ENCODE measurements at places on chromosomes 12 and 14.

DNA sequence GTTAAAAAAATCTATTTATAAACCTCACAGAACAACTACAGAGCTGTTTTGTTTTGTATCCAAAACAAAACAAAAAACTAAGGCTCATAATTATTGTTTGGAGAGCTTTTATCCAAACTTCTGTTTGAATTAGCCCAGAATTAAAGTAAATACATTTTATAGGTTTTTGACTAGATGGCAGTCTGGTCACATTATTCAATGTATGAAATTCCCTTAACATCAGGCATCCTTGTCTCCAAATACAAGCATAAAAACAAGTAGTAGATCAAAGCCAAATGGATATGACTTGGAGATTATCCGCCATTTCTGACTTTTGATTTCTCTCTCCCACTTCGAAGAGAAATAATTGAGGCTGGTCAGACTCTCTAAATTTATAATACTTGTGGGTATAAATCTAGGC, 63.5 kb downstream of the SLC38A1 start:
- no peak for DNase-seq

GRCh38 chr12:122489038-122489437, 11.7 kb downstream of the ZCCHC8 start:
- DNase-seq, result no peak

GRCh38 chr14:71628433-71628832, 303.8 kb upstream of the RGS6 start:
- DNase-seq, result no peak

DNA sequence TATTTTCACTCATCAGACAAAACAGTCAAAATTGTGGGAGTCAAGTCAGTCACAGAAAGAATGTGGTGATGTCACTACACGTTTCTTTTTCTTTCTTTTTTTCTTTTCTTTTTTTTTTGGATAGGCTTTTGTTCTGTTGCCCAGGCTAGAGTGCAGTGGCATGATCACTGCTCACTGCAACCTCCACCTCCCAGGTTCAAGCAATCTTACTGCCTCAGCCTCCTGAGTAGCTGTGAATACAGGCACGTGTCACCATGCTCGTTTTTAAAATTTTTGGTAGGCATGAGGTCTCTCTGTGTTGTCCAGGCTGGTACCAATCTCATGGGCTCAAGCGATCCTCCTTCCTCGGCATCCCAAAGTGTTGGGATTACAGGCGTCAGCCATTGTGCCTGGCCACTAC, 2.3 kb downstream of the CLECL1 start:
- DNase-seq, result no peak

- DNase-seq, result no peak
Measured at GRCh38 chr12:94276725-94277124, 128.3 kb downstream of the PLXNC1 start.

GRCh38 chr12:96623656-96624217, 134.4 kb downstream of the CFAP54 start:
- DNase-seq, result no peak

GRCh38 chr14:51972566-51972965, 16.8 kb upstream of the RTRAF start:
- no peak for DNase-seq

GRCh38 chr12:59937148-59937547, 341.3 kb downstream of the SLC16A7 start:
- no peak for DNase-seq

DNA sequence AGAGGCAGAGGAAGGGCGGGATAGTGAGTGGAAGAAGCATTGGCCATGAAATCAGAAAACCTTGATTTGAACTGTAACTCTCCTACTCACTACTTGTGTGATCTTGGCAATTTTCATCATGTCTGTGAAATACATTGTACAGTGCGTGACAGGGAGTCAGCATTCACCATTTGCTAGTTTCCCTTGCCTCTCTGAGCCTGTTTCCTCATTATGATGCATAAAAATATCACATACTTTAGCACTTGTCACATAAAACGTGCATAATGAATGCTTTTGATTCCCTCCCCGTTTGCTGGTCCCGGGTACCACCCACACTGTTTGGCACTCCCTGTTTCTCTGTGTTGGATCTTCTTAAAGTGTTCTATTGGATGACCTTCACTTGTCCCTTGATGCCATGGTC, 101.1 kb upstream of the FRMD6 start:
- DNase-seq, result no peak

DNA sequence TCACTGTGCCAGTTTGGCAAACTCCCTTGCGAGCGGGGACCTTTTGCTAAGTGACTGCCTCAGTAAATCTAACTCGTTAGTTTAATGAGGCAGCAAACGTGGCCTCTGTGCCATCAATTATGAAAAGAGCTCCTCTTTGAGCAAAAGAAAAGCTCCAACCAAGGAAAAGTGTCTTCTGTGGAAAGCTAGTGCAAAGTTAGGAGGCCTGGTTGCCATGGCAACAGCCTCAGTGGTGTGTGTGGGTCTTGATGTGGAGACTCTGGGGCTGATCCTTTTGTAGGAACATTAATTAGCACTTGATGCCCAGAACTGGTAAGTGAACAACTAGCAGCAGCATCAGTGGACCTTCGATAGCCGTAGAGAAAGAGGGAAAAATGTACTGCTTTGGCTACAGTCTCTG, 145.7 kb downstream of the CHST11 start:
- no peak for DNase-seq

DNA sequence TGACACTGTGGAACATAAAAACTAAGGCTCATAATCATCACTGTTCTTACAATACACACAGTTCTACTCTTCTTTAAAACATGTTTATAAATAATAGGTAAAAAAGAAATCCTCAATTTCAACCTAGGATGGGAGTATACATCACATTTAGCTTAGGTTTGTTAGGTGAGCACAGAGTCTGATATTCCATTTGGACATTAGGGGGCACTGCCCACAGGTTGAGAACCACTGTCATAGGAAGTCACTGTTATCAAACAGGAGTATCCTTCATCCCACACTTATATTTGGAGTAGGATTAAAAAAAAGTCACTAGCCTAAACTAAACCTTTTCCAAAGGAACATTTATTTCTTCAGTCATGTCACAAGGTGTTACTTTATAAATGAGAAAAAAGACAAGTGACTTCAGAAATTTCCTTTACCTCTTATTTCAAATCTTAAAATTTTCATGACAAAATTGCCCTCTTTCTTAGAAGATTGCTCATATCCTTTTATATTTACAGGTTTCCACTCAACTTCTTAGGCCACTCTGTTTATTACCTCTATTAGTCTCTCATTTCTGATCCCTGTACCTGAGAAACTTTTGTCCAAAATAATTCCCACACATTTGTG, 240.6 kb downstream of the CPNE8 start:
- peak; percentile 9 for DNase-seq

DNA sequence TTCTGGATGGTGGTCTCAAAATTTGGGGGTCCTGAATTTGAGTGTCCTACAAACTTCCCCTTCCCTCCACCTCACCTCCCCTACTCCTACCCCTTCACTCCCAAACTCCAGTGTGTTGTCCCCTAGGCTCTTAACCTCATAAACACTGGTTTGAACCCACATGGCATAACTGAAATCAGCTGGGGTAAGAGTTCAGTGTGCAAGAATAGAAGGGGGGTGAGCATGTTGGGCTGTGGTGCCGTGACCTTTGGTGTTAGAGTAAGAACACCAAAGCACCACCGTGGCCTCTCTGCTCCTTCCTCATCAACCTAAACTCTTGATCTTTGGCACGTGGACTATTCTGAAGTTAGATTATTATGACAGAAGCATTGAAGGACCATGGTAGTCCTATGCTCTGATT, 11.0 kb downstream of the PCBP2 start:
- no peak for DNase-seq

DNA sequence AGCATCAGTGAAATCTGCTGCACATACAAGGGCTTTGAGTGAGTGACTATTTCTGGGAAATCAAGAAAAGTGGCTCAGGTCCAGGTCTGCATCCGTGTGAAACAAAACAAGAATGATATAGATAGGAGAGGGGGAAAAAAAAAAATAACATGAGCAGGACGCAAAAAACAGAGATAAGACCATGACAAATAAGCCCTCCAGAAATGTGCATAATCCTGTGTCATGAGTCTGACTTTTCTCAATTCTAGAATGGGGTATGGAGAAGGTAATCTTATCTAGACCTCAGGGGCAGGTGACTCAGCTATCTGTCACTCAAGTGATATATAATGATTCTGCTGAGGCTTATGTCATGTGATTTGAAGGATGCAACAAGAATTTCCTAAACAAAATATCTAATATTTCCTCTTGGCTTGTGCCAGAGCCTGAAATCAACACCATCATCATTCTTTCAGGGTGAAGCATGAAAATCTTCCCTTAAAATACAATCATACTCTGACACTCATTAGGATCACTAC, 250.0 kb downstream of the PHLDA1 start:
- DNase-seq, result no peak

GRCh38 chr14:53350429-53350828, 197.3 kb upstream of the DDHD1 start:
- no peak for DNase-seq

DNA sequence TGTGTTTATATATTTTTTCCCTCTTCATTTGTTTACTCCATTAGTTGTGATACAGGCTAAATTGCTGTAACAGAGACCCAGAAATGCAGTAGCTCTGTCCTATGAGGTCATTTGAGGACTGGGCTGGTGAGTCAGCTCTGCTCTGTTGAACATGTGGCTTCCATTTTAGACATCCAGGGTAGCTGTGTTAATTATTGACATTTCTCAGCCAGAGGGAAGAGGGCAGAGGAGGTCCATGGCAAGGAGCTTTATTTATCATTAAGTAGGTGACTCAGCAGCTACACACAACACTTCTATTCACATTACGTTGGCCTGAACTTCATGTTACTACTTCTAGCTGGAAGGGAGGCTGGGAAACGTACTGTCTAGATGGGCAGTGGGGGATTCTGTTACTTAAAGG, 85.4 kb downstream of the PTCSC3 start:
- DNase-seq, result no peak

DNA sequence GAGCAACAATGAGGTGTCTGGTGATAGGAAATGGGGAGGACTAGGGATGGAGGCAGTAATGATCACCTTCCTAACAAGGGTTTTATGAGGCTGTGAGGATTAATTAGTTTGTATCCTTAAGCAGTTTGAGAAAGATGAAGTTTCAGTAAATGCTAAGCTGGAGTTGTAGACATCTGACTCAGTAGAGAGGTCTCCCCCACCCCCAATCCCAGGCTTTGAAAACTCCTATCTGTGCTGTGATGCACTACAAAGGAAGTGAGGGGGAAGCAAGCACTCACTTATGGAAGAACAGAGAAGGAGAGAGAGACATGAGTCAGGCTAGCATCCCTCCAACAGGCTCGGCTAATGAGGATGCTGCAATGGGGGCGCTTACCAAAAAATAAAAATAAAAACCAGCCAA, 5.5 kb upstream of the BCL11B start:
- DNase-seq, result no peak

- DNase-seq, result no peak
Measured at GRCh38 chr14:22500954-22501726, 87.9 kb downstream of the DAD1 start.

DNA sequence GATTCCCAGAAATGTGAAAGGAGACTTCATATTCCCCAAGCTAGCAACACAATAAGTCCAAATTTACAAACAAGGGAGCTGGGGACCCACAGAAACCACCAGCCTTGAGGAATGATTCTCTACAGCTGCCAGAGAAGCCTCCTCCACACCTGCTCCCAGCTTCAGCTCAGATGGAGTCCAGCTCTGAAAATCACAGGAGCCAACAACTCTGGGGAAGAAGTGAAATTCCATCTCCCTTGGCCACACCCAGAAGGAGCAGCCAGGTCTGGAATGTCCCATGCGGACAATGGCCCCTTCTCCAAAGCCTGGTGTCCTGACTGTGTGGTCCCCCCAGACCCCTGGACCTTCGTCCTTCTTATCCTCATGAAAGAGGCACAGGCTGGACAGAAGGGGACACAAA, 45.4 kb downstream of the SYNE3 start:
- DNase-seq, result no peak

Measured in GF-D8 (cell line).